ENCODE measurements at places on chromosomes 12 and 14.
A peak's percentile ranks its signal among the peaks of the same experiment; 100 is the strongest.

DNA sequence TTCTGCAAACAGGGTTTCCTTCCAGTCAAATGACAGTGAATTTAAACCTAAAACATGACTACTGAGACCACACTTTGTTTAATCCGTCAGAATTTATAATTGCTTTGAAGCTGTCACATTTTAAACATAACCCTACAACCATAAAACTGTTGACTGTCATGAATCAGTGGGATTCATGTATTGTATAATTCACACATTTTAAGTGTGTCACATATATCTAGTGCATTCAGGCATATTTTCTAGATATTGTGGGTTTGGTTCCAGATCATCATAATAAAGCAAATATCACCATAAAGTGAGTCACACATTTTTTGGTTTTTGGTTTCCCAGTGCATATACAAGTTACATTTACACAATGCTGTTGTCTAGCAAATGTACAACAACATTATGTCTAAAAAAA lies 304.4 kb downstream of the TMEM132D start:
- DNase-seq, result no peak

GRCh38 chr12:112131686-112132085 lies 6.3 kb downstream of the TRAFD1 start:
- no peak for DNase-seq

DNA sequence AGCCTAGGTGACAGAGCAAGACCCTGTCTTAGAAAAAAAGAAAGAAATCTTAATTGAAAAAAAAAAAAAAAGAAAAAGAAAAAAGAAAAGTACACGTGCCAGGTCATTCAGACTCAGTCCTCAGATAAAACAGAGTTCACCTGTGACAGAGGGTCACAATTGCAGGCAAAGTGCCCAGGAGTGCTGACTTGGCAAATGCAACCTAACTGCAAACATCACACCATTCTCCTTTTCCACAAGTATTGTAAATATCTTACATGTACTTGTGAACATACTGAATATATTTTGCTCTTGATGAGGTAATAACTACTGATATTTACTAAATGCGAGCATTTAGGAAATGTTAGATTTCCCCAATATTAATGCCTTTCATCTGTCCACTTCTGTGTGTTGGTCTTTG lies 9.0 kb upstream of the COL2A1 start:
- no peak for DNase-seq

DNA sequence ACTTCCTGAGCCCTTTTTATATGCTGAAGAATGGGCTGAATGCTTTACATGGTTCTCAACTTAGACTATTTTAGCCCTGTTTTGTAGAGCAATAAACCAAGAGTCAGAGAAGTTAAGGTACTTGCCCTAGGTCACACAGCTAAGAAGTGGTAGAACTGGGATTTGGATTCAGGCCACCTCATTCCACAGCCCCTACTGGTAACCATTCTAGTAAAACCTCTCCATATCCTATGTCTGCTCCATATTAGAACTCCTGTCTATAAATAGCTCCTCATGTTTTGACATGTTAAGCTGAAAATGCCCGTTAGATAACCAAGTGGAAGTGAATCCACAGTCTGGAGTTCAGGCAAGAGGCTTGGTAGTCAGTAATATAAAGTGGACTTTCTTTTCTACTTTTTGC lies 111.6 kb downstream of the HECTD4 start:
- no peak for DNase-seq

DNA sequence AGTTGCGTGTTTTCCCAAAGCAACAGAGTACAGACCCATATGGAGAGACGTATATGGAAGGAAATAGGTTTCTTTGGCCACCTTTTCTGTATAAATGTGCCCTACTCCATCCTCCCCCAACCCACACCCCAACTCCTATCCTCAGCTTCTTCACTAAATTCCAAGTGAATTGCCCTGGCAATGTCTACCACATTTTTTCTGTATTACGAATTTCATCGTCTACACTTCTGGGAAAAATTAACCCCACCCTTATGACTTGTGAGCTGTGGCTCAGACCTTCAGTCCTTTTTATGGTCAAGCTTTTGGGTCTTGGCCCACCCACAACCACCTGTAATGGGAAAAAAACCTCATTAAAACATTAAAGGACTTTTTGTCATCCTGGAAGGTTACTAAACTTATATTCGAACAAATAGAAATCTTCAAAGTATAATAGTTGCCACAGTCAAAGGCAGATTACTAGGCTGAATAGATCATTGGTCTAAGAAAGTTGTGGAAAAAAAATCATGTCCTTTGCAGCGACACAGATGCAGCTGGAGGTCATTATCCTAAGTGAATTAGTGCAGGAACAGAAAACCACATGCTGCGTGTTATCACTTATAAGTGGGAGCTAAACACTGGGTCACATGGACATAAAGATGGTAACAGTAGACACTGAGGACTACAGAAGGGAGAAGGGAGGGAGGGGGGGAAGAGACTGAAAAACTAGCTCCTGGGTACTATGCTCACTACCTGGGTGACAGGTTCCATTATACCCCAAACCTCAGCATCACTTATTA lies 15.7 kb upstream of the NFKBIA start:
- DNase-seq, result no peak

GRCh38 chr14:67240168-67240932 lies 885 bp upstream of the PALS1 start:
- peak; percentile 5 for DNase-seq

DNA sequence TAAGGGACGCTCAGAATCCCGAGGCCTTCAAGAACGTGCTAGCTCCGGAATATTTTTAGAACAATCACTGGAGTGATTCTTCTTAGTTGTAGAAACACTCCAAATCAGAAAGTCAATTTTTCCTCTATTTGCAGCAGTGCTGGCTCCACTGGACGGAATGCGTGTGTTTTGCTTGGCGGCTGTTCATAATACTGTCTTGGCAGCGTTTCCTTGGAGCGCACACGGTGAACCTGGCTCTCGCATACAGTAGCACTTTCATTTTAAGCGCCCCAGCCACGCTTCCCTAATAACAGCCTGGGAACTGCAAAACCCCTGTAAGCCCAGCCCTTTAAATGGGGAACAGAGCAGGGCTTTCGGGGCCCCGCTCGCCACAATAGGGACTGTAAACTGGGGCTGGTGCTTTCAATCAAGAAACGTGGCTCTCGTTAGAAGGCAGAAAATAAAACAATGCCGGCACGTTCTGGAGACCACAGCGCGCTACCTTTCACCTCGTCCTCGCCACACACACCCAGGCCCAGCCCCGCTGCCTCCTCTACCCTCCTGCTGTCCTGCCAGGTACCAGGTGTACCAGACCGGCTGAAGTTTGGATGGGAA lies 79.9 kb downstream of the BCL11B start:
- DNase-seq, result no peak

GRCh38 chr14:94938016-94938415 lies 168.1 kb upstream of the GSC start:
- no peak for DNase-seq

DNA sequence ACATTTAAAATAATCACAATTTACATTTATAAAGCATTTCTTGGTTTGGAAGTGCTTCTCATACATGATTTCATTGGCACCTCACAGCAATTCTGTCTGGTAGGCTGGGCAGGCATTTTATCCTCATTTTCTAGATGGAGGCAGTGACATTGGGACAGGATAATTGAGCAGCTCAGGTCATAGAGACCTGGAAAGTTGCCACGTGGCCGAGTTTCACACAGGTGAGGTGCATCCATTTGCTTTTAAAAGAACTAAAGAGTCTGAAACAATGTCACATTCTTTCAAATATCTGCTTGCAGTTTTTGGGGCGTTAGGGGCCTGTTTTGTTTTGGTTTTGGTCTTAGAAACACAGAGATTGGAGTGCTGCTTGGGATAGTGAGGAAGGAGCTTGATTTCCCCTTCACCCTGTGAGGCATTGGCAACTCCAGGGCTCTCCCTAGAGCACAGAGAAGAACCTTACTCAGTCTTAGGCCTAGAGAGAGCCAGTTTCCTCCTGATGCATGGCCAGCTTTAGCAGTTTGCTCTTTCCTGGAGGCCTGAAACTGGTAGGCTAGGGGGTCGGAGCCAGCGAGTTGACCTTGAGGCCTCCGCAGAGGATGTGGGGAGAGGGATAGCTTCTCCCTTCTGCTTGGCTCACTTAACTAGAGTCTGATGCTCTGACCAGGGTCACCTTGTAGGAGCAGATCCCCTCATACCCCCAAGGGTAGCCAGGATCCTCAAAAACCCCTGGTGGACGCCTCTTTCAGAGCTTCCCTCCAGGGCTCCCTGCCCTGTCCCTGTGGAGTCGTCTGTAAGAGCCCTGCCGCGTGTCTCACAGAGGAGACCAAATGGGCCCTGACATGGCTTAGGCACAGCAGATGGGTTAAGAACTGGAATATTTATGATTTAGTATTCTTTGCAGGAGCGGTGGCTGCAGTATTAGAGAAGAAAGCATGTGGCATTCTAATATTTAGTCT lies 34.9 kb upstream of the JDP2 start:
- no peak for DNase-seq

DNA sequence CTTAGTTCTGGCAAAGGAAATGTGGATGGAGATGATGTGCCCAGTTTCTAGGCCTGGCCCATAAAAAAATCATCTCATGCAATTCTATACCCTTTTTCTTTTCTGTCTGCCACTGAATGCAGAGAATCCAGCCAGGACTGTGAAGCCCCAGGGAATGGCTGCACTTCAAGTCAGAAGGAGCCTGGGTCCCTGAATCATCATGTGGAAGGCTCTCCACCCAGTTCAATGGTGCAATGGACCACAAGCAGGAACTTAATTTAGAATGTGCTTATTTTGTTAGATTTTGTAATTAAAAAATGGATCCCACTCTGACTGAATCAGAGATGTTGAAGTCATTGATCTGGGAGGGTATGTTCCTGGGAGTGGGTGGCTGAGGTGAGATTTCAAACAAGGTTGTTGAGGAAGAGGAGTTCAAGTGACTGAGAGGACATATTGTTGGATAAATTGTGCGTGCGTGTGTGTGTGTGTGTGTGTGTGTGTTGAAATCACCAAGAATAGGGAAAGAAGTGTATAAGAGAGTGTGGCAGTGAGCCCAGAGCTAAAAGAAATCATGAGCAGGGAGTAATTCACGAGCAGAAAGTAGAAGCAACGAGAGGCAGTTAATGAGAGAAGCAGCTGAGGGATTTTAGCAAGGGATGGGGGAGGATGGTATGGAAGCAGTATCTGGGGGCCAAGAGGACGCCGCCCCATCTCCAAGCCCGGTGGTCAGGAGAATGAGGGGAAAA lies 125.4 kb downstream of the TMX1 start:
- DNase-seq, result no peak

DNA sequence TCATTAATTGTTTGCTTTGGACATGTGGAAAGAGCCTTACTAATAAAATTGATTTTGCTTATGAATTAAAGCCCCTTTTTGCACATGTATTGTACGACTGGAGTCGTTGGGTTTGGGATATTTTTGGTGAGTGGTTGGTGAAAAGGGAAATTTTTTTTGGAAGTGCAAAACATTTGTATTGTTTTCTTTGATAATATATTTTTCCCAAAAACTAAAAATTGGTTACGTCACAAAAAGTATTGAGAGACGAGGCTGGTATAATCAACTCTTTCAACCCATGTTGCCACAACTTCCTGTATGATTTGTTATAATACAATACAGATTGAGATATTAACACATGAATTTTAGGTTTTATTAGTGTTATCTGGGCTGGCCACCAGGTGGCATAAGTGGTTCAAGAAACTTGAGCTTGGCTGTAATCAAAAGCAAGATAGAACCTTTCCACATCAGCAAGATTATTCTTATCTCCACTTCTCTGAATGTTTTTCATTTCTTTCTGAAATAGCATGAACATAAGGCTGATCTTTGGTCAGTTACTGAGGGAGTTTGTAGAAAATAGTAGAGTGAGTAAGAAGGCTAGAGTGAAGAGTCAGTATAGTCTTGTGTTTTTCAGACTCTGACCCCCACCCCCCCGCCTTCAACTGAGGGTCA lies 8.7 kb downstream of the NGDN start:
- peak; percentile 30 for DNase-seq

DNA sequence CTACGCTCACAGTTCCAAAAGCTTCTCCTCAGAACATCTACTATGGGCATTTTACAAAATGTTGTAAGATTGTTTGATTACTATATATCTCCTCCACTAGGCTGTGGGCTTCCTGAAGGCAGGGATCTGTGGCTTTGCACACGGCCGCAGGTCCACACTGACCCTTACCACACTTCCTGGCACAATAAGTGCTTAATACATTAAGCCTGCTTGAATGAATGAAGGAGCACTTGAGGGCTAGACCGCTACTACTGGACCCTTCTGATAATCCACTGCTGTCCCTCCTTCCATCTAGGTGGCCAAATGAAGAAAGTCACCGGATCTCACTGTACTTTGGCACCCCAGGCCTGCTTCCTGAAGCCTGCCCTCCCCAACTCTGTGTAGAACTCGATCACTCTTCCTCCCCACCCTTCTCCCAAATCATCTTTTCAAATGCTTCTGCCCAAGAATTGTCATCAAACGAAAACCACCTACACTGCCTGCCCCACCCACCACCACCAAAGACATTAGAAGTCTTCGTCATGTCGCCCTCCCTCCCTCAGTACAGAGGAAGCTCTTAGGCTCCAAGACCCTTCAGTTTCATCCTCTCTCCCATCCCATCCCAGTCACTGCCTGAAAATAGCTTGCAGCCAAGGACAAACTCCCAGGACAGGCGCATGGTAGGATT lies 596 bp upstream of the ZBTB39 start:
- DNase-seq, result no peak

DNA sequence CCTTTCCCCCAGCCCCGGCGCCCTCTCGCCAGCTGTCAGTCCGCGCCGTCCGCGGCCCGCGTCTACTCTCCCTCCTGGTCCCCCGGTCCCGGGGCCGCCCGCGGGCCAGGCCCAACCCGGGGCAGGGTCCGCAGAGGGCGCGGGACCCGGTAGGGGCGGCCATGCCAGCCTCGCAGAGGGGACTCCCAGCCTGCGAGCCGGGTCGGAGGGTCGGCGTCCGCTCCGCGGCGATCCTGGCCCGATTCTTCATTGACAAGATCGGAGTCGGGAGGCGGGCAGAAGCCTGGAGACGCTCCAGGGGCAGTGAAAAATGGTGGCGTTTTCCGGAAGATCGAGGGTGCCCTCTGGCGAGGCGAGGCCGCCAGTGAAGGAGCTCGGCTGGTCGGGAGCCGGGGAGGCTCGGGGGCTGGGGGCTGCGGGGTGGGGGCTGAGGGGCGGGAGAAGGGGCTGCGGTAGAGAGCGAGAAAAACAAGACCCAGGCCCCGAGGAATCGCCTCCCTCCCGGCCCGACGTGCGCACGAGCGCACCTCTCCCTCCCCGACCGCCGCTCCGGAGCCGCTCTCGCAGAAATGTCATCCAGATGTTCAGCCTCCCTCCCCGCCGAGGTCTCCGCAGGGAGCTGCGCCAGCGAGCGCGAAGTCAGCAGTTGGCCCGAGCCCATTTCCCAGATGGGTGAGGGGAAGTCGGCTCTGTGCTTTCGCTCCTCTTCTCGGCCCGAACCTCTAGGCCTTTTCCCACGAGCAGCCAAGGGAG lies 647 bp upstream of the TGFB3 start:
- DNase-seq, result peak; percentile 60
